ENCODE measurements at places on chromosomes 12 and 14. TPM values are rescaled to one million over a fixed set of nuclear protein-coding genes. Genes with fewer than 3 reads are reported as not detected.
A peak's percentile ranks its signal among the peaks of the same experiment; 100 is the strongest.

GRCh38 chr14:69366069-69366468 is 32.0 kb downstream of the ERH start:
- no peak for DNase-seq

DNA sequence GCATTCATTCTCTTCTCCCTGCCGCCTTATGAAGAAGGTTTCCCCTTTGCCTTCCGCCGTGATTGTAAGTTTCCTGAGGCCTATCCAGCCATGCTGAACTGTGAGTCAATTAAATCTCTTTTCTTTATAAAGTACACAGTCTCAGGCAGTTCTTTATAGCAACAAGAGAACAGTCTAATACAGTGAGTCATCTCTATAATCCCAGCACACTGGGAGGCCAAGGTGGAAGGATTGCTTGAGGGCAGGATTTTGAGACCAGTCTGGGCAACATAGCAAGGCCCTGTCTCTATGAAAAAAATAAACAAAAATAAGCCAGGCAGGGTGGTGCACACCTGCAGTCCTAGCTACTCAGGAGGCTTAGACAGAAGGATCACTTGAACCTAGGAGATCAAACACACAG is 259.9 kb downstream of the CEP128 start:
- no peak for DNase-seq

Gene KRT74
- not detected for polyA plus RNA-seq

Gene KCNMB4
- polyA plus RNA-seq, result 5.6 TPM

DNA sequence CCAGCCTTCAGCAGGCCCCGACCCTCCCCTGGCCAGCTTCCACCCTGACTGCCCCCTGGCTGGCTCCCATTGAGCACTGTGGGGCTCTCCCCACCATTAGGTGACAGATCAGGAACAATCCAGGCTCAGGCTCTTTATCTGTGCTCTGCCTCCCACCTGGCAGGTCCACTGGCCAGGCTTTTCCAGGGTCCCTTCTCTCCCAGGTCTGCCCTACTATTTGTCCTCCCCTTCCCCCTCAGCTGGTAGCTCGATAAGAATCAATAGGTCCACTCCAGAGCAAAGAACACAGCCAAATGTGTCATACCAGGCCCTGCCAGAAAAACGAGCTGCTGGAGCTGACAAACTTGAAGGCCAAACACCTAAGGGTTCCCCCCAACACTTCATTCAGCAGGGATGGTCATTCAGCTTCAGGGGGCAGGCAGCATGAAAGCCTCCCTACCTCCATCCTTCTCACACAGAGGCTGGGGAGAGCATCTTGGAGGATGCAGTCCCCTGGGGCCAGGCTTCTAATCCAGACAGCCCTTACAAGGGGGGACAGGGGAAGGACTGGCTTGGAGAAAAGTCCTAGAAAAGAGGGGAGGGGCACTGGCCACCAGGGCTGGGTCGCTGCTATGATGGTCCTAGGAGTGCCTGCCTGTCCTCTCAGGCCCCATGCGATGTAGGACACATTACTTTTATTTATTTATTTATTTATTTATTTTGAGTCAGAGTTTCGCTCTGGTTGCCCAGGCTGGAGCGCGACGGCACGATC is 1.9 kb upstream of the KRT18 start:
- no peak for DNase-seq

DNA sequence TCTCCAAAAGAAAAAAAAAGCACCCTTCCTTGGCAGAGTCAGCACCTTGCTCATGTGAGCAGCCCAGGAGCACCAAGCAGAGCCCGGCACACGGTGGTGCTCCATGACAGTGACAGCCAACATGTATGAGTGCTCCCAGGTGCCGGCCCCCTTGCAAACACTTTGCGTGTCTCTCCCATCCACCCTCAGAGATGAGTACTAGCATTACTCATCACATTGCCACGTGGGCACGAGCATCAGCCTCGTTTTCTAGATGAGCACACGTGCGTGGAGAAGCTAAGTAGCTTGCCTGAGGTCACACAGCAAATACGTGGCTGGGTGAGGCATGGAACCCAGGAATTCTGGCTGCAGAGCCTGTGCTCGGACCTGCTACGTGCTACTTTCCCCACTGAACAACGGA is 177.9 kb upstream of the PRMT8 start:
- no peak for DNase-seq

DNA sequence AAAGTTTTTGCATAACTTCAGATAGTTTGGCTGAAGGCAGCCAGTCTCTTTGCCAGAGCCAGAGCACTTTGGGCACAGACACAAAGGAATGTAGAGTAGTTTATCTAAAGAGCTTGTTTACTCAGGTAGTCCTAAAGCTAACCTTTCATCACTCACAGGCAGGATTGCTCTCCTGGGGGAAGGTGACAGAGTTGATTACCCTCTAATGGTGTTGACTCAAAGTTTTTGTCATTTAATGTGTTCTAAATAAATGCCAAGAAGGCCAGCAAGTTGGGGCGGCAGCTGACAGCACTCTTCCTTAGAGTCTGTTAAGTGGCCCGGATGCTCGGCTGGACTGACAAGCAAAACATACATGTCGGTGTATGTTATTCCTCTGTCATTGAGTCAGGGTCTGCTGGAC is 9.3 kb upstream of the TAS2R46 start:
- no peak for DNase-seq

GRCh38 chr12:13100882-13101769 is 2.3 kb downstream of the GSG1 start:
- peak; percentile 96 for DNase-seq

Gene CIDEB
- 49.7 TPM for polyA plus RNA-seq

- no peak for DNase-seq
Measured at GRCh38 chr12:61412201-61412600, 848.0 kb upstream of the USP15 start.

- no peak for DNase-seq
Measured at GRCh38 chr14:75909630-75910029, 72.2 kb downstream of the TGFB3 start.

Measured in kidney (tissue), 22 donors.